ENCODE measurements at places on chromosomes 13 and 19.
A peak's percentile ranks its signal among the peaks of the same experiment; 100 is the strongest.

DNA sequence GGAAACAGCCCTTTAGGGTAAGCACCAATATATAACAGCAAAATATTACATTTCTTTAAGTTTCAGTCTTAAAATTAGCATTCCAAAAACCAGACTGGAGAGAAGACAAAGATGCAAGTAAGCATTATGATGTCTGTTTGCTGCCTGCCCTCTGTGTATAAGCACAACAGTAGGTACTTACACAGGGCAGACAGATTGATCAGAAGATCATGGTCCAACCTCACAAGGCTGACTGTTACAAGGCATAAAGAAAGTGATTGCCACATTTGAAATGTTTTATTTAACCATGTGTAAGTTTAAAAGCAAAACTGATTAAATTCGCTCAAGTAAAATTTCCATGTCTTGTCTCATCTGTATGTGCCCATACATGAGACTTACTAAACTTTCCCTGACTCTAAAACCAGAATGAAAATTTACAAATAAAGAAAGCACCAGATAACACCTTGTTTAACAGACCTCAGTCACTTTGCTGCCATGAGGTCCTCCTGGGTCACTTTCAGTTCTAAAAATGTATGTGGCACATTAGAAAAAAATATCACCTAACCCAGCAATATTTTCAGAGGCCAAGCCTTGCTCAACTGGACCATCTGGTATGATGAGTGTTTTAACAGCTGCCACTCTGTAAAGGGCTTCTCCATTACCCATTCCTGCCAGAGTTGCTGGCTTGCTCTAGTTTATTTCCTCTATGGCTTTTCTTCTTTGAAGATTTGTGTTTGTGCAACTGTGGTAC is 297.0 kb downstream of the RBM26 start:
- no peak for DNase-seq

- DNase-seq: no peak
Observed at GRCh38 chr19:5772416-5772815, 12.1 kb downstream of the PRR22 start.

DNA sequence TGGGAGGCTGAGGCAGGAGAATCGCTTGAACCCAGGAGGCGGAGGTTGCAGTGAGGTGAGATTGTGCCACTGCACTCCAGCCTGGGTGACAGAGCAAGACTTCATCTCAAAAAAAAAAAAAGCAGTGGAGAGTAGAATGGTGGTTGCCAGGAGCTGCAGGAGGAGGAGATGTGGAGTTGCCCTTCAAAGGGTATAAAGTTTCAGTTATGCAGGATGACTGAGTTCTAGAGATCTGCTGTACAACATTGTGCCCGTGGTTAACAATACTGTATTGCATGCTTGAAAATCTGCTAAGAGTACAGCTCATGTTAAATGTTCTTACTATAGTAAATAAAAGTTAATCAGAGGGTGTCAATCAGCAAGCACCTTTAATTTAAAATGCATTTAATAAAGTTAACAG is 28.4 kb upstream of the LATS2 start:
- DNase-seq: no peak

DNA sequence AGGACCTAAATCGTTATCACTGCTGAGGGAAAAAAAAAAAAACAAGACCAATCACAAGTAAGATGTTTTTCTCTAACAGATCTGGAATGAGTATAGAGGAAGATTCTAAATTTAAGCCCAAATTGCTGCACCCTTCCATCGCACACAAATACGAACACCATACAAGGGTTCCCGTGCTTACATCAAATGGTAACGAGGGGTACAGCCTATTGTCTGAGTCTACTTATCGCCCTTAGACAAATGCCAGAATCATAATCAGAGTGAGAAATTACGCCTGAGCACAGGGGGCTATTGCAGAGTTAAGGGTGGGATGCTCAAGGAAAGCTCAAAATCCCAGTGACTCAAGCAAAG is 603 bp downstream of the ZC3H13 start:
- no peak for DNase-seq

GRCh38 chr13:113152984-113153809 is 5.3 kb upstream of the PROZ start:
- DNase-seq: peak; percentile 87

DNA sequence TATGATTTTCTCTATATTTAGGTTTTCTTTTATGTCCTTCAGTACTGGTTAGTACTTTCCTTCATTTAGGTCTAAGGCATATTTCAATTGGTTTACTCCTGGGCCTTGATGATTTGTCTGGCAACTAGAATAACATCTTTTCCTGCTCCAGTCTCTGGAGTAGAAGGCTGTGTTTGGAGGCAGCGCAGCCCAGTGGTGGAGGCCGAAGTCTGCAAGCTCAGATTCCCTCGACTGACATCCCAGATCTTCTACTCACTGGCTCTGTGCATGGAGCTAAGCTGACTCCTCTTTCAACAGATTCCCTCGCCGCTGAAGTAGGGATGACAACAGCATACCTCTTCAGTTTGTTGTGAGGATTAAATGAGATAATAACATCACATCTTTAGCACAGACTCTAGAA is 141.0 kb downstream of the RAP2A start:
- no peak for DNase-seq

GRCh38 chr19:50465986-50466705 is 10.2 kb upstream of the EMC10 start:
- peak; percentile 80 for DNase-seq

GRCh38 chr13:109778102-109778542 is 8.3 kb downstream of the IRS2 start:
- DNase-seq: no peak

GRCh38 chr19:45515081-45515624 is 7.9 kb downstream of the VASP start:
- DNase-seq: no peak

DNA sequence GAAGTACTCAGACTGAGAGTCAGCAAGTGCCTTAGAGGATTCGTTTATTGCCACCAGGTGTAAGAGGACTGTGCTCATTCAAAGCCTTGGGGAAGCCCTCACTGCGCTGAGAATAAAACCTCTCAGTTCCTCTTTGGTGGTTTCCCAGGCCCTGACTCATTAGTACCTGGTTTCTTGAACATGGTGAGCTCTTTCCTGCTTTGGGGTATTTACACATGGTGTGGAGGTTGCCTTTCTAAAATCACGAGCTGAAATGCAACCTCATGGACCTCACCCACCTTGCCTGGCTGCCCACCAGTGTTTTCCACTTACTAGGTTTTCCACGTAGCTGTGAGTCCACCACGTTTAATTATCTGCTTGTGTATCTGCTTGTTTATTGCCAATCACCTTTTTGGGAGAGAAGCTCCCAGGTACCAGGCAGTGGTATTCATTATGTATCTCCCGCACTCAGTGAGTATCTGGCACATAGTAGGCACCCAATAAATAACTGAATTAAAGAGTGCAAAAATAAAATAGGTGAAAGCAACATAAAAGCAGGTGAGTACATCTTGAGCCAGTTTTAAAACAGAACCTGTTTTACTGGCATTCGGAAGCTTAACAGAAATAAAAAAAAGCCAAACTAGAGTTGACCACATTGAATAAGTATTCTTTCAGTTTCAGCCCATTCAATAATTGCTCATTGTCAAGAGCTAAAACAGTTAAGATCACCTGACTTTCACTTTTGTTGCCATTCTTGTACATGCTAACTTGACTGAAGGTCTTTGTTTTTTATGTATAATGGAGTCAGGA is 533.0 kb downstream of the MYO16 start:
- no peak for DNase-seq

GRCh38 chr19:55626350-55626749 is 2.0 kb upstream of the ZNF784 start:
- DNase-seq: no peak

DNA sequence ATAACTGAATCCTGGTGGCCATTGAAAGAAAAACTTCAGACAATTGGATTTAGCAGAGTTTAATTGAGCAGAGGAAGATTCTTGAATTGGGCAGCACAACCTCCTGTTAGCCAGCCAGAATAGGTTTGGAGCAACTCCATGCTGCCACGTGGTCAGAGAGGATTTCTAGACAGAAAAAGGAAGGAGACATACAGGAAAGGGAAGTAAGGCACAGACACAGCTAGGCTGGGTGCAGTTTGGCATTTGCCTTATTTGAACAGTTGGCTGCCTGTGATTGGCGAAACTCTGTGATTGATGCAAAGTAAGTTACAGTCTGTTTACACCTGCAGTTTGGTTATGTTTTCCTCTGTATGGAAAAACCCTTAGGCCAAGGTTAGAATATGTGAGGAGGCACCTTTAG is 85.8 kb upstream of the SPATA13 start:
- DNase-seq: no peak

- DNase-seq: peak; percentile 73
Observed at GRCh38 chr19:3573858-3574637, 1.3 kb downstream of the HMG20B start.

DNA sequence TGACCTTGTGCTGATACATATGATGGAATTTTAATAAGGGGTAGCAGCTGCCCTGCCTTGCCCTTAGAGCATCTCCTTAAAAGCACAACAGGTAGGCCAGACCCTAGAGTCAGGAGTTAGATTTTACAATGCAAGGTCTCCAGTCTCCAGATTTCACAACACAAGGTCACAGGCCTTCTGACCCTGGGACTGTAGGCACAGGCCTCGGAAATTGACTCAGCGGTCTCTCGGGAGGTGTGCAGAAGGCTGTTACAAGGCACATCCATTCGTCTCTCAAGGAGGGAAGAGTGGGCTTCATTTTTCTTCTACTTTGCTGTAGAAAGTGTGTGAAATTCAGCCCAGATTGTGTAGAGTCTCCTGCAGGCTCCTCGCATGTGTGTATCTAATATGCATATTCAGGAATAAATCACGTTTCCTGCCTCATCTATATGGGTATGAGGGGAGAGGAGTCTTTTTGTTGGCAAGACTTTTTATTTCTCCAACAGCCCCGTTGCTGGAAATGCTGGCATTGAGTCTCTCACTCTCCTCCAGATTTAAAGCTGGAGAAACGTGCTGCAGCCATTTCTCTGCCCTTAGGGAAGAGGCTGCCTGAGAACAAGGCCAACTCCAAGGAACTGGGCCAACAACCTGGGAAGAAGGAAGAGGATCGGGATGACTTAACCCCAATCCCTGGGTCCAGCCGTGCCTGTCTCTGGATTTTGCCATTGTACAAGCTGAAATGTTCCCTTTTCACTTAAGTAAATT is 24.5 kb downstream of the UQCRFS1 start:
- DNase-seq: no peak

GRCh38 chr19:31103228-31103627 is 246.0 kb downstream of the TSHZ3 start:
- DNase-seq: no peak

- DNase-seq: peak; percentile 51
Observed at GRCh38 chr19:18205200-18205892, 1.5 kb upstream of the RAB3A start.

- no peak for DNase-seq
Observed at GRCh38 chr13:22311734-22312404, 641.0 kb downstream of the FGF9 start.

GRCh38 chr19:7792281-7792680 is 29.2 kb downstream of the CLEC4M start:
- no peak for DNase-seq

GRCh38 chr13:113558461-113558860 is 26.1 kb upstream of the TFDP1 start:
- no peak for DNase-seq

GRCh38 chr13:39311619-39312018 is 273.4 kb downstream of the NHLRC3 start:
- no peak for DNase-seq

GRCh38 chr19:54179921-54180461 is 7.0 kb upstream of the TMC4 start:
- peak; percentile 87 for DNase-seq

DNA sequence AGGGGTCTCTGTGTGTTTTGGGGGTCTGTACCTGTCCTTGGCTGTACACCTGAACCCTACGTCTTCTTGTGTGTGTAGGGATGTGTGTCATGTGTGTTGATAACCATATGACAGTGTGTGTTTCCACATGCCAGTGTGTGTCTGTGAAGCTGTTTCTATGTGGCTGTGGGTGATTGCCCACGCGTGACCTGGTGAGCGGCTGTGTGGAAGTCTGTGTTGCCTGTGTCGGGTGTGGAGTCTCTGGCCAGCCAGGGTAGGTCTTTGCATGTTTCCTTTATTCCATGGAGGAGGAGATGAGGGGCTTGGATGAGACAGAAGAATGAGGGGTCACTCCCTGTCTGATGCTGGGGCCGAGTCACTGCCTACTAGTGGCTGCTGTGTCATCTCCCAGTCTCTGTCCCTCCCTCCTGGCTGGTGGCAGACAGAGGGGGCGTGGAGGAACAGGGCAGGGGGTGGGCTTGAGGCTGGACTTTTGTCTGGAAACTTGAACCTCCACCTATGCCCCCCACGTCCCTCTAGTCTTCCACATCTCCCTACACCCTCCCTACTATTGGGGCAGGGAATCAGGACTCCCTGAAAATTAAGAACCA is 2.8 kb upstream of the FOSB start:
- DNase-seq: no peak

DNA sequence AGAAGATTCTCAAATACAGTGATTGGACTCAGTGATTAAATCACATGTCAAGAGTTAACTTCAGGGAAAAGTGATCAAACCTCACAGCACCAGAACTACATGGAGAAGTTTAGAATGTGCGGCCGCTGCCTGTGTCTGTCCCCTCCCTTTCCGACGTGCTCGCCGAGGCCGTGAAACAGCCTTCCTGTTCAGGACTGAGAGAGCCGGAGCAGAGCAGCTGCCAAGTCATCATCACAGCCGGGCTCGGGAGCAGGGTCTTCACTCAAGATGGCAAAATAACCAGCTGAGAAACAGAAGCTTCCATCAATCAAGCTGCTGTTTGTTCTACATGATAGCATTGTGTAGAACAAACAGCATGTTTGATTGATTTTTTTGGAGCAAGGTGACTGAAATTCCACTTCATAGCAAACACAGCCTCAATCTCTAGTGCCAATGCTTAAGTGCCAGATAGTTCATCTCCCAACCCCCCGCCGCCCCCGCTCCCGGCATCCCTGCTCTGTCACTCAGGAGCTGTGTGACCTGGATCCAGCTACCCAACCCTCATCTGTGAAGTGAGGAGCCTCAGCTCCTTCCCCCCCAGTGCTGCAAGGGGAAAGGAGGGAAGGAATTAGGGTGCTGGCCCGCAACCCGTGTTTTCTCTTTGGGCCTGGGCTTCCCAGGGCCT is 70.6 kb downstream of the HSPH1 start:
- peak; percentile 25 for DNase-seq

DNA sequence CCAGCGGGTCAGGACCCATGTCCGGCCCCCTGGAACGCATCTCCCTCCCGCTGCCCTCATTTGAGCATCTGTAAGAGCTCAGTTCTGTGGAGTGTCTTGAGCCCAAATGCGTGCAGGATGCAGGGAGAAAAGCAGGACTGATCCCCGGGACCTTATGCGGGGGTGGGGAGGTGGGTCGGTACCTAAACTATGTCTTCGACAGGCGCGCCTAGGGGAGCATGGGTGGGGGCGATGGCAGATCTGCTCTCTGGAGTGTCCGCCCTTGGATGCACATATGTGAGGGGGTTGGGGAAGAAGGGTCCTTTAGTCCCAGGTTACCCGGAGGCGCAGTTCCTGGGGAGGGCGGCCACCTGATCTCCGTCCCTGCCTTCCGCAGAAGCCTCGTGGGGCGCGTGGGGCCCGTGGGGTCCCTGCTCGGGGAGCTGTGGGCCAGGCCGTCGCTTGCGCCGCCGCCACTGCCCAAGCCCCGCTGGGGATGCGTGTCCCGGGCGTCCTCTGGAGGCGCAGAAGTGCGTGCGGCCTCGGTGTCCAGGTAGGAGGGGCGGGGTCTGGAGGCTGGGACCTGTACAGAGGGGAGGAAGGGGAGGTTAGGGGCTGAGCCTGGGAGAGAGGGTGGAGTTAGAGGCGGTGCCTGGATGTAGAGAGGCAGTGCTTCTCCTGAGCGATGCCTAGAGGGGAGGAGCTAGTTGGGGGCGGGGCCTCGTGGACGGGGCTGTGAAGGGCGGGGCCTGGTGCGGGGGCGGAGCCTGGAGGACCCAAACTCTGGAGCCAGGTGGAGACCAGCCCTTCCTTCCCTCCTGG is 2.9 kb downstream of the CILP2 start:
- DNase-seq: peak; percentile 36

Data from retina (tissue), 1 donor.